ENCODE measurements at places on chromosomes 12 and 14.

GRCh38 chr12:32265456-32265855 is 133.9 kb upstream of the FGD4 start:
- no peak for ATAC-seq

GRCh38 chr12:54386403-54387113 is 2.0 kb upstream of the ZNF385A start:
- ATAC-seq, result no peak

DNA sequence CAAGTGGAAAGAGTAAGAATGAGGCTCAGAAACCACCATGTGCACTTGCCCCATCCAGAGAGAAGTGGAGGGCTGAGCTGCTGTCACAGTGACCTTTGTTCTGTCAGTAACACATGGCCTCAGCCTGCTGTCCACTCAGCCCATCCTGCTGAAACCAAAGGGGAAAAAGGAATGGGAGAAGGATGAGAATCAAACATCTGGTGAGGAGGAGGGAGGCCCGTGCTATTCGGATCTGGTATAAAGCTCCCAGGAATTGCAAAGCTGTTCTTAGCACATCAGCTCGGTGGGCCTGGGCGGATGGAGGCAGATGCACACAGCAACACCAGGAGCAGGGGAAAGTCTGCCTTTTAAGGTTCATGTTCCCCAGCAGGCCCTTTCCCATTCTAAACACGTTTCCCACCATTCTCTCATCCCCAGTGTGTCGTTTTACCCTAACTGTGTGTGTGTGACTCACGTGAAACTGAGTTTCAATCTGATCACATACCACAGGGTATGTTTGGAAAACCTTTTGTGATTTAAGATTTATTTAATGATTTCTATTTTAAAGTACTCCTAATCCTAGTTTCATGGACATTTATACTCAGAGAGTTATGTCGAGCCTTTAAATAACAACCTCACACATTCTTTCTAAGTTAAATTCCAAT is 36.8 kb downstream of the RTRAF start:
- ATAC-seq, result no peak

DNA sequence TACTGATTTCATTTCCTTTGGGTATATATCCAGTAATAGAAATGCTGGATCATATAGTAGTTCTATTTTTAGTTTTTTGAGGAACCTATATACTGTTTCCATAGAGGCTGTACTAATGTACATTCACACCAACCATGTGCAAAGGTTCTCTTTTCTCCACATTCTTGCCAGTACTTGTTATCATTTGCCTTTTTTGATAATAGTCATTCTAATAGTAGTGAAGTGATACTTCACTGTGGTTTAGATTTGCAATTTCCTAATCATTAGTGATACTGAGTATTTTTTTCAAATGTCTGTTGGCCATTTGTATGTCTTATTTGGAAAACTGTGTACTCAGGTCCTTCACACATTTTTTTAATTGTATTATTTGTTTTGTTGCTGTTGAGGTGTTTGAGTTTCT is 148.2 kb upstream of the NAV3 start:
- no peak for ATAC-seq

- ATAC-seq, result no peak
These were observed 3.1 kb downstream of the LRFN5 start for GRCh38 chr14:41609704-41610183.

DNA sequence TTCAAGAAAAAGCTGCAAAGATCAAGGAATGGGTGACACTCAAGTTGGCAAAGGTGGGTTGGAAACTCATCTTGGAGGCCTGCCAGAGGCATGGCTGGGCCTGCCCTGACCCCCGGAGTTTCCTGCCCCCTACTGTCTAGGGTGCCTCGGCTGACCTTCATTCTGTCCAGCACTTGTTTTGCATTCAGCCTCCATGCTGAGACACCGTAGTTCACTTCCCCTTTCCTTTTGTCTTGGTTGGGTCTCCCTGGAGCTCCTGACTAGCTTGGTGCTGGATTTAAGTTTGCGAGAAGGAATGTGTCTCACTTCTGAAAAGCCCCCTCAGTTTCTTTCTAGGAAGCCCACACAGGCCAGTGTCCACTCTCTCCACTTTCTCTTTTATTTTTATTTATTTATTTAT is 26.5 kb downstream of the PLEKHH1 start:
- no peak for ATAC-seq

DNA sequence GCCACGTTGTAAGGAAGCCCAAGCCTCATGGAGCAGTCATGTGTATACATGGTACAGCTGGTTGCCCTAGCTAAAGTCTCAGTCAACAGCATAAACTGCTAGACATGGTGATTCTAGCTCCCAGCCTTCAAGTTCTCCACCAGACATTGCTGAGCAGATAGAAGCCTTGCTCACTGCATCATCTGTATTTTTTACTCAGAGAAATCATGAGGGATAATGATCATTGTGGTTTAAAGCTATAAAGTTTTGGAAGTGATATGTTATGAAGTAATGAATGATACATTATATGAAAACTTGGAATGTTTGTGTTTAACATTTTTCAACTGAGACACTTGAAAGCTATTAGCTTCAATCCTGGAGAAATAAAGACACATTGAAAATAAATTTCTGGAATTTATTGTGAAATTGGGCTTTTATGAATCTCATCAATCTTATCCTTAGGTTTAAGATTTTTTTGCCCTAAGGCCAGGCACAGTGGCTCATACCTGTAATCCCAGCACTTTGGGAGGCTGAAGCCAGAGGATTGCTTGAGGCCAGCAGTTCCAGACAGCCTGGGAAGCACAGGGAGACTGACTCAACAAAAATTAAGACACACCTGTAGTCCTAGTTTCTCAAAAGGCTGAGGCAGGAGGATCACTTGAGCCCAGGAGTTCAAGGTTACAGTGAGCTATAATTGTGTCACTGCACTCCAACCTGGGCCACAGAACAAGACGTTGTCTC is 5.6 kb upstream of the NFATC4 start:
- ATAC-seq, result no peak

- ATAC-seq, result peak; percentile 67
These were observed 9.1 kb downstream of the OR6S1 start for GRCh38 chr14:20632448-20632830.

GRCh38 chr14:88834883-88835431 is 10.5 kb downstream of the TTC8 start:
- ATAC-seq, result no peak

DNA sequence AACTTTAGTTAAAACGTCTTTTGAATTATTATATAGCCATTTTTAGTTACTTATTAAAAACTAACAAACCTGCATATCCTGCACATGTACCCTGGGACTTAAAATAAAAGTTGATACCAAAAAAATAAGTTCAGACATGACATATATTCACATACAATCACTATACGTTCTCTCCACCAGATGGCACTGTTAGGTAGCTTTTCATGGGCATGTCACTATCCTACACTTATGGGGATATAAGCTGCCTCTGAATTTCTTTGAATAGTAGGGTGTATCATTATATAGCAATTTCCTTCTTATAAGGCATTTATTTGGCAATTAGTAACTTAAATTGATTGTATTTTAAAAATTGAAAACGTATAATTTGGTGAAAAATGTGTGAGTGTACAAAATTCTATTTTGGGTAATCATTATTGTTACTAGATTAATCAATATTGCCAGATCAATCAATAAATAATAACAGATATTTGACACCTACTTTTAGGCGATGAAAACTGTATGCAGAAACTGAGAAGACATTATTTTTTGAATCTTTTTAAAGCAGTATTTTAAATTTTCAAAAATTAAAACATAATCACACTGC is 31.8 kb upstream of the OR10A7 start:
- ATAC-seq, result peak; percentile 69

DNA sequence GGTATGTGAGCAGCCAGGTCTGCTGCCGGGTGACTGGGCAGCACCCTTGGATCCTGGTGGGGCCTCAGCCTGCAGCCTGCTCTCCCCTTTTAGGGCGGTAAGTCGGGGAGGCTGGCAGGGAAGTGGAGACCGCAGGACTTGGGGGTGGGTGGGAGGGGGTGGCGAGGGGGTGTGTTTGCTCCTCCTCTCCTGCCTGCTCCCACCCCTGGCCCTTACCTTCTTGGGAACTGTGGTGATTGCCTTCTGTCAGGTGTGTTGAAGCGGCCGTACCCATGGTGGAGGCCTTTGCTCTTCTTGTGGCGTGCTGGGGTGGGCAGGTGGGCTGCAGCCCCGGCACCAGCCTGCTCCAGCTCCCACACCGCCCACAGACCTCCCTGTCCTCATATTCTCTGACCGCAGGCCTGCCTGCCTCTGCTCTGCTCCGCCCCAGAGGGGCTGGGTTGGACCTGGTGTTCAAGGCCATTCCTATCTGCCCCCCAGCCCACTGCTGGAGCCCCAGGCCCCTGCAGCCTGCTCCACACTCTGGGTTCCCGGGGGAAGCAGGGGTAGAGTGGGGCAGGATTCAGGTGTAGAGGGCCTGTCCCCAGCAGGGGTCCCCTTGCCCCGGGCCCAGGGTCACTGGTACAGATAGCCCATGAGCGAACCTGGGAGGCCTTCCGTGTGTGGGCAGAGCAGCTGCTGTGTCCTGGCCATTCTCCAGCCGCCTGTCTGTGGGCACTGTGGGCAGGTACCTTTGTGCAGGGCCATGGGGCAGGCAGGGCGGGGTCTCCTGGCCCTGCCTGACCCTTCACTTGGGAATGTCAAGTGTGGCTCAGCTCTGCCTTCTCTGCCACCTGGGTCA is 5.2 kb downstream of the TEDC1 start:
- ATAC-seq, result no peak

DNA sequence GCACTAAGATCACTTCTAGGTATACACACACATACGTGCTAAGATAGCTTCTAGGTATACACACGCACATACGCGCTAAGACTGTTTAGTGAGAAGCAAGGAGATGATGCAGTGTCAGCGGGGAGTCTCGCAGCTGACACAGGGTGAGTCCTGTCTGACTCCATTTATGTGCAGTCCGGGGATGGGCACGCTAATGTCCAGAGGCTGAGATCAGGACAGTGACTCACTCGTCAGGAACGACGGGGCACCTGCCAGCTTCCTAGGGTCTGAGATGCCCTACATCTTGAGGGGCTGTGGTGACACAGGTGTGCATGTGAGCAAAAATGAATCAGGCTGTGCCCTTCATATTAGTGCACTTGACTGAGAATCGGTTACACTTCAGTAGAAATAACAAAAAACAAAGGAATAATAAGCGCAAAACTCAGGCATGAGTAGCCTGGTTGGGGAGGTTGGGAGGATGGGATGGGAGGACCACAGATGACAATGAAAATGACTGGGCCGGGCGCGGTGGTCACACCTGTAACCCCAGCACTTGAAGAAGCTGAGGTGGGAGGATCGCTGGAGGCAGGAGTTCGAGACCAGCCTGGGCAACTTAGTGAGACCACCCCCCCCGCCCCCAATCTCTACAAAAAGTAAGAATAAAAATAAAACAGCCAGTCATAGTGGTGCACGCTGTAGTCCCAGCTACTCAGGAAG is 29.1 kb upstream of the ULK1 start:
- no peak for ATAC-seq

GRCh38 chr12:52965337-52965731 is 16.4 kb downstream of the KRT18 start:
- ATAC-seq, result no peak

DNA sequence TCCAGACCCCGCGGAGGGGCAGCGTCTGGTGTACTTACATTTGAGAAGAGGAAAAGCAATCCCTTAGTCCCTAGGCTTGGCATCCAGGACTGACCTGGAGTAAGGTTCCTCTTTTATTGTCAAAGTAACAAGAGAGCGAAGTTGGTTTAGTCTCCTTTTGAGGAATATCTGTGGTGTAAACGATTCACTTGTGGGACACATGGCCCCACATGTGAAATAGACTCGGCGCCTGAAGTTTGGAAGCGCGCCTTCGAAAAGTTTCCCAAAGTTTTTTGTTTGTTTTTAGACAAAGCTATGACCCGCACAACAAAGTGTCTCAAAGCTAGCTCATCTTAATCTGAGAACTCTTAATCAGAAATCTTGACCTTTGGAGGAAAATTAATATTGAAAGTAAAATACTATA is 744 bp downstream of the STYX start:
- ATAC-seq, result no peak

- ATAC-seq, result no peak
These were observed 8.4 kb downstream of the FBXO33 start for GRCh38 chr14:39423793-39424192.

GRCh38 chr14:49139593-49139992 is 446.6 kb downstream of the RPS29 start:
- ATAC-seq, result no peak

DNA sequence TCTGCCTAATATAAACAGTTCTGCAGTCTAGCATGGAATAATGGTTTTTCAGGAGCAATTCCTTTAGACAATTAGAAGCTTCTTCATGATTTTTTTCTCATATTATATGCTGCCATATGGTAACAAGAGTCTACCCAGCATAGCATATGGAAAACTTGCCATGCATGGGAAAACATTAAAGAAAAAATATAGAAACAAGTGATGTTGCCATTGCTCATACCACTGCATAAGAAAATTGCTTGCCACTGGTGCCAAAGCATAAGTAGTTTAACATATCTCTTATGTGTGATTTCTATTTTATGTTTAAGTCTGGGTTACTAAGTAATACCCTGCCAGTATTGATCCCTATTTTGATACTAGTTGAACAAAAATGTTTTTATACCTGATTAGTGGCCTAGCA is 171.2 kb downstream of the CCDC59 start:
- no peak for ATAC-seq

DNA sequence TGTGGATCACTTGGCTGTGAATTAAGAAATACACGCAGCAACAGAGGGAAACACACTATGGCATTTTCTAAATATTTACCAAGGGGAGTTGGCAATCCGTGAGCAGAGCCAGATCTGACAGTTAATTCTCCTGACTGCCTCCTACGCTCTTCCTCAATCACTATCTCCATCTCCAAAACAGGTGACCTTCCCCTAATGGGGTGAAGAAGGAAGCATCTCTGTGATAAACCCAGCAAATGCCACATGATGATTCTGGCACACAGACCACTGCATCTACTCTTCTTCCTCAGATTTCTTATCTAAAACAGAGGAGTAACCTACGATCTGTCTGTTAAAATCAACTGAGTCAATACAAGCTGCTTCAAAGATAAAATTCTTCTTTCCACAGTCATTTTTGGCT is 4.4 kb downstream of the SPTB start:
- ATAC-seq, result no peak

DNA sequence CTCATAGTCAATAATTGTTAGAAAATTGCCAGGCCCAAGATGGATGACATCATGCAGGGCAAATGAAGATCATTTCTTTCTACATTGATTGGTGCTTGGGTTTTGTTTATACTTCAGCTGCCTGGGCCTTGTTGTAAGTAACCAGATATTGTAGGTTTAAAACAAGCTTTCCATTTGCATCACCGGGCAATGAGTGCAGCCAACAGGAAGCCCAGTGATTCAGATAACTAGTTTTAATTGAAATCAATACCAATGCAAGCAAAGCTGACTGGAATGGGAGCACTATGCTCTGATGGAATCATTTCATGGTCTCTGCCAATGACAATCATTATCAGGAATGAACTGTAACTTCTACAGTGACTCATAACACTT is 279.3 kb downstream of the DUSP6 start:
- no peak for ATAC-seq

GRCh38 chr12:25710128-25710527 is 157.0 kb upstream of the LMNTD1 start:
- no peak for ATAC-seq

GRCh38 chr12:52578469-52578868 is 4.8 kb upstream of the KRT74 start:
- ATAC-seq, result no peak
